ENCODE measurements at places on chromosomes 4 and X. TPM values are rescaled to one million over a fixed set of nuclear protein-coding genes. Genes with fewer than 3 reads are reported as not detected.

The GLRA3 gene
- not detected for total RNA-seq

The POLN gene
- total RNA-seq, result 3.8 TPM

The GLRA2 gene
- total RNA-seq, result not detected

The CCDC149 gene
- total RNA-seq, result not detected

The TMEM156 gene
- 19.5 TPM for total RNA-seq
